ENCODE measurements at places on chromosomes 4 and X.

DNA sequence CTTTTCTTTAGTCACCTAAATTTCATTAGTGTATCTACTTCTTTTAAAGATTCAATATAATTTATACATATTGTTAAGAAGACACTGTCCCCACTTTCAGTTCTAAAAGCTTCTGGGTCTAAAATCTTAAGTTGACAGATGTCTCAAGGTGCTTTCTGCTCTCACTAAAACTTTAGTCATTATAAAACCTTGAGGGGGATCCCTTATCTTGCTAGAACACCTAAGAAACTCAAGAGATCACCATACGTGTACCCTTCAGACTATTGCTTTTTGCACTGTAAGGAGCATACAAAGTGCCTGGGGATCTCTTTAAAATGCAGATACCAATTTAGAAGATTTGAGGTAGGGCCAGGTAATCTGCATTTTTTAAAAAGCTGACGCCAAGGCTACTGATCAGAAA lies 30.1 kb downstream of the CYBB start:
- DNase-seq = no peak

- DNase-seq = no peak
Observed at GRCh38 chrX:39859991-39860861, 237.5 kb downstream of the BCOR start.

- DNase-seq = no peak
Observed at GRCh38 chr4:122731676-122732075, 828 bp upstream of the BBS12 start.

- no peak for DNase-seq
Observed at GRCh38 chr4:146124023-146124680, 51.4 kb upstream of the LSM6 start.

- DNase-seq = no peak
Observed at GRCh38 chr4:25011135-25011866, 19.4 kb downstream of the LGI2 start.

- DNase-seq = peak; percentile 62
Observed at GRCh38 chr4:73001885-73002284, 67.6 kb downstream of the COX18 start.

GRCh38 chrX:133854290-133854689 lies 131.1 kb downstream of the GPC3 start:
- no peak for DNase-seq

- peak; percentile 41 for DNase-seq
Observed at GRCh38 chr4:55866973-55867574, 13.6 kb downstream of the EXOC1 start.

DNA sequence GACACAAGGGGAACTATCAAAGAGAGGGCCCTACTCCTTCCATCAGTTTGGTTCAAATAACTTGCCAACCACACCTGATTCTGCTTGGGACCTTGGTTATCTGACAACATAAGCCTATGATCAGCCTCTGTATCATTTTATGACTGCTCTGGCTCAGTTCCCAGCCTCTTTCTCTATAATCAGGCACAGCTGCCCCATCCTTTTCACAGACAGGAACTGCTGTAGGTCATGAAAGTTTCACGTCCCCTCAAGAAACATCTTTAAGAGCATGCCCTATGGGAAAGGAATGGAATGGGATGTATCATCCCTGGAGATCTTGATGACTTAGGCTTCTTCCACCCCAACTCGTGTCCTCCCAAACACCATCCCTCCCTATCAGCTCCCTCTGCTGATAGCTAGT lies 243.4 kb downstream of the AR start:
- DNase-seq = no peak

DNA sequence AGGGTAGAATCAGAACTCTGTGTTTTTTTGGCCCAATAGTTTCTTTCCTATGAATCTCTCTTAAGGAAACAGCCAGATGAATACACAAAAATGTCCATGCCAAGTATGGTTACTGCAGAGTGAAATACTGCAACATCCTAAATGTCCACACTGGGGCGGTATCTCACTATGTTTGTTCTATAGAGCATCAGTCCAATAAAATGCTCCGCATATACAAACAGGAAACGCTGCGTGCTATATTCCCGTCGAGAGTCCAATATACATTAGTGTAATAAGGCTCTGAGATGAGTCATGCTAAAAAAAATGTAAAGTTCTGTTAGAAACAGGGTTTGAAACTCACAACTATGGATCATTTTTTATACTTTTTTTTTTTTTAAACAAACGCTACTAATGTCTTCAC lies 72.9 kb upstream of the ENOX2 start:
- DNase-seq = peak; percentile 36

DNA sequence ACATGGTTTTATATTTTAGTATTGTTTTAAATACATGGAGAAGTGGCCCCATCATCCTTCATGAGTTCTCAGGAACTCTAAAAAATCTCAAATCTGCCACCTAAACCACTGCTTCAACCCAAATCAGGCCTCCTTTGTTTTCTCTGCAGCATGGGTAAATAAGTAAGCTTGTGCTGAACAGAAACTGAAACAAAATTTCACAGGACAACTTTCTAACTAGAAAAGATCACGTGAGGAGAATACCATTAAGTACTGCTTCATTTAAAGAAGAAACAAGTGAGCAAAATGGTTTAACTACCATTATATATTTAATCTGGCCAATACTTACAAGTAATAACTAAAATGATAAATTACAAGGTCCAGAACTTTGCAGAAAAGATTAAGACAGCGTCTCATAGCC lies 2.5 kb downstream of the ARAP2 start:
- DNase-seq = no peak

GRCh38 chr4:54109241-54110018 lies 9.5 kb downstream of the GSX2 start:
- DNase-seq = no peak

- no peak for DNase-seq
Observed at GRCh38 chrX:83771664-83772063, 89.3 kb upstream of the CYLC1 start.

GRCh38 chr4:180512801-180513475 lies 1730.3 kb upstream of the TENM3 start:
- no peak for DNase-seq

GRCh38 chrX:10235851-10236250 lies 79.1 kb downstream of the CLCN4 start:
- DNase-seq = peak; percentile 84

- DNase-seq = no peak
Observed at GRCh38 chr4:182293691-182294255, 50.6 kb downstream of the TENM3 start.

GRCh38 chrX:40260146-40260747 lies 162.5 kb upstream of the BCOR start:
- no peak for DNase-seq

GRCh38 chr4:145533001-145533400 lies 51.3 kb downstream of the SMAD1 start:
- DNase-seq = no peak

DNA sequence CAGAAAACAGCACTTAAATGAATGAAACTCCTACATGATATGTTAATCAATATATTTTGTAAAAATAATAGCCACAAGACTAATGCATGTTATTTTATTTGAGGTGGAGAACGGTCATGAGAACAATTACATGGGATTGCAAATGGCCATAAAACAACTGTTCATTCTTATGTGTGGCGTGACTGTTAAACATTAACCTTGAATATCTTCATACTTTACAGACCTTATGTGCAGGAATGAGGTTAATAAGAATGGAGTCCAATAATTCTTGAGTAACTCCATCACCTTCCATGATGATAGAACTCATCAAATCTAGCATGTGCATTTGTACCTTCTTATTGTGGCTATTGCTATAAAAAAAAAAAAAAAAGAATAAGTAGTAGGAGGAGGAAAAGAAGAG lies 55.3 kb downstream of the PDS5A start:
- no peak for DNase-seq

DNA sequence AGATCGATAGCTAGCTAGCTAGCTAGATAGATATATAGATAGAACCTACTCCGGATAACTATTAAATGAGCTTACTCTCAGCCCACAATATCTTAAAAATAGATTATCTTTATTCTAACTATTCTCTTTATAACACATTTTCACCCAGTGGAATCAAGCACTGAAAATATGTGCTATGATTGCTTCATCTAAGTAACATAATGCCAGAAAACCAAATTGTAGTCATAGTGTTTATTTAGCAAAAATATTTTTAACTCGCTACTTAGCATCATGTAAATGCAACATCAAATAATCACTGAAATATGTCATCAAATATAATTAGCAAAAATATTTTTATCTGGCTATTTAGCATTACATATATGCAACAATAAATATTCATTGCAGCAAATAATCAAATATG lies 1.5 kb downstream of the TMEM156 start:
- no peak for DNase-seq

DNA sequence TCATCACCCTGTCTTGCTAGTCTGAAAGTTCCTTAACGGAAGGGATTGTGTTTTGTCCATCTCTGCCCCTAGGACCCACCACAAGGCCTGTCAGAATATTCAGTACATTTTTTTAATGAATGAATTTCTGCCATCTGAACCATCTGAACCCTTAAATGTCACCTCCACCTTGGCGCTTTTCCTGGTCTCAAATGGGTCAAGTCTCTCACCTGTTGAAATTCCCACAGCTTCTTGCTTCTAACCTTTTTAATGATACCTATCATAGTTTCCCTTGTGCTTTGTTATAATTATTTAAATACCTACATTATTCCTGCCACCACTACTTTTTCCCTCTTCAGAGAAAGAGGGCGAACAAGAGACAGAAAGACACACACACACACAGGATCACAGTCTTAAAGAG lies 48.0 kb downstream of the SHROOM4 start:
- no peak for DNase-seq

GRCh38 chr4:138222046-138222445 lies 20.1 kb downstream of the SLC7A11 start:
- DNase-seq = peak; percentile 36

DNA sequence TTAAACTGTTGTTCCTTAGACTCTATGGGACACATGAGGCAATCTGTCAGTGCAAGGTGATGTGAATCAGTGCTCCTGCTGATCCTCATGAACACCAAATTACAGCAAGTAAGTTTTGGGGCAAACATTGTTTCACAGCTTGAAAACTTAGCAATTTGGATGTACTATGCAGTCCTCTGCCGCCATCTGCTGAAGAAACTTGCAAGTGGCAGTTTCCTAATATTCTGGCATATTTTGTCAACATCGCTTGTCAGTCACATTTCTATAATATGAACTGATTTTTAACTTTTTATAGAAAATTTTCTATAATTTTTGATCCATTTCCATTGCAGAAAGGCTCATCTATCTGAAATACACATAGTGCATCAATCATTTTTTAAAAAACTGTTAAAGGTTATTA lies 56.3 kb downstream of the ZAR1 start:
- peak; percentile 38 for DNase-seq

DNA sequence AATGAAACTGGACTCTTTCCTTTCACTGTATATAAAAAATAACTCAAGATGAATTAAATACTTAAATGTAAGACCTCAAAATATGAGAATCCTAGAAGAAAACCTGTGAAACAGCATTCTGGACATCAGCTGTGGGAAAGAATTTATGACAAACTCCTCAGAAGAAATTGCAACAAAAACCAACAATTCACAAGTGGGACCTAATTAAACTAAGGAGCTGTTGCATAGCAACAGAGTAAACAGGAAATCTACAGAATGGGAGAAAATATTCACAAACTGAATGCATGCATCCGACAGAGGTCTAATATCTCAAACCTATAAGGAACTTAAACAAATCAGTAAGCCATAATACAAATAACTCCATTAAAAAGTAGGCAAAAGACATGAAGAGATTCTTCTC lies 851.7 kb upstream of the PCDH10 start:
- peak; percentile 1 for DNase-seq

DNA sequence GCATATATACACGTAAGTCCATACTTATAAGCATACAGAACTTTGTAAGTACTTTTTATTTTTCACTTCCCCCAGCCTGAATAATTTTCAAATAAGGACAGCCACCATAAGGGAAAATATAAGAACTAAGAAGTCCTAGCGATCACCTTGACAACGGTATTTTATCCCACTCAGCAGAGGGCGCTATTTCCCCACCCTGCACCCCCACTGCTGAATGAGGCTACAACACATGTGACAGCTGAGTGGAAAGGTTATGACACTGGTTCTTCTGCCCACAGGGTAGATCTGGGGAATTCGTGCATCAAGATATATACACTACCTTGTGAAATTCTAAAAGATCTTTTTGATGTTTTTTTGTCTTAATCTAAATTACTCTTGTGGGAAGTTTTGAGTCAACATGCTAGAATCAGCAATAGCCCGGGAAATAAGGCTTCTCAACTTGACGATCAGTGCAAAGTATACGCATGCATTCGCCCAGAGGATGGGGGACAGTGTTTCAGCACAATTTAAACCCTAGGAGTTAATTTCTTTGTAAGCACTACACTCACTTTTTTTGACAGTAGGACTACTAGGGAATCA lies 151.5 kb downstream of the CORIN start:
- DNase-seq = no peak

DNA sequence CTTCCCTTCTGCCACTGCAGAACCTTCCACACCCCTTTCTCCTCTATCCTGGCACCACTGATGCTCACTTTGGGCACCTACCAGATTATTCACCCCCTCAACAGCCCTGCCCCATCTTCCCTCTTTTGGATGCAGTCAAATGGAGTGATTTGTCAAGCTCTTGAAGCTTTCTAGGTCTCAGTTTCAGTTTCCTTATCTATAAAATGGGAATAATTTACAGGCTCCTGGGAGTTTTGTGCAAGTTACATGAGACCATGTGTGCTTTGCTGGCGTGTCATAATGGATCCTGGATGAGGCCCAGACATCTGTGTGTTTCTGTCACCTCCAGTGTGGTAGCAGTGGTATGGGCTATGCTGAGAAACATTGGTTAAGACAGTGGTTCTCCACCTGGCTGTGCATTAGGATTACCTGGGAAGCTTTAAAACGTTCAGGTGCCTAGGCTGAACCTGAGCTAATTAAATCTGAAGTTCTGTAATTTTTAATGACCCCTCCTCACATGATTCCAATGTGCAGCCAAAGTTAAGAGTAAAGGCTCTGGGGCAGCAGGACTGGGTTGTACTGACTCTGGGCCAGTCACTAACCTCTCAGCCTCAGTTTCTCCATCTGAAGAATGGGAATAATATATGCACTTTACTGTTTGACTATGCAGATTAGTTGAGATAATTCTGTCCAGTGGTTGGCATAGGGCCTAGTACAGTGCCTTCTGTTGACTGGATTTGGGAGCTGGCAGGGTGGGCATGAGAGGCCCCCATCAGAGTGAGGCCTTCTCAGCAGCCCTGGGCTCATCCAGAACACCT lies 6.8 kb upstream of the MGST2 start:
- DNase-seq = no peak

- peak; percentile 94 for DNase-seq
Observed at GRCh38 chr4:124061413-124061812, 651.1 kb downstream of the ANKRD50 start.

GRCh38 chrX:105822138-105823091 lies at the start of gene NRK:
TSS of gene NRK (plus strand) at chrX:105822539. CDS start at chrX:105822846, 307 bp downstream.
- DNase-seq = no peak
